Thoracic aorta endothelial cell (primary cell): ENCODE measurements at places on chromosomes 12 and 14. TPM values are rescaled to one million over a fixed set of nuclear protein-coding genes. Genes with fewer than 3 reads are reported as not detected.

HELB gene
- total RNA-seq = 4.0 and 5.8 TPM in 2 replicates

BCL11B gene
- under 0.01 and 0.27 TPM in 2 replicates for total RNA-seq

SERPINA10 gene
- not detected in 2 replicates for total RNA-seq

HOXC10 gene
- not detected in 2 replicates for total RNA-seq

NAV3 gene
- total RNA-seq = 62.1 and 62.6 TPM in 2 replicates

MIP gene
- total RNA-seq = not detected in 2 replicates

NEMP1 gene
- total RNA-seq = 18.0 and 25.7 TPM in 2 replicates

HOXC12 gene
- total RNA-seq = not detected in 2 replicates

SPTB gene
- under 0.01 and 0.13 TPM in 2 replicates for total RNA-seq

DDN gene
- total RNA-seq = 0.13 and 0.29 TPM in 2 replicates

GLS2 gene
- total RNA-seq = 0.13 and 0.22 TPM in 2 replicates

PRKD1 gene
- 10.1 and 10.8 TPM in 2 replicates for total RNA-seq

NKX2-1 gene
- not detected in 2 replicates for total RNA-seq
